Peyer's patch (tissue), 4 donors: ENCODE measurements at places on chromosomes 7 and 10. TPM values are rescaled to one million over a fixed set of nuclear protein-coding genes. Genes with fewer than 3 reads are reported as not detected.

- DNase-seq: no peak
- no peaks in the 10 kb centered on the region for H3K27me3 ChIP-seq
- H3K36me3 ChIP-seq: no peaks in the 10 kb centered on the region
- no peak overlapping the region for H3K27ac ChIP-seq
- H3K4me1 ChIP-seq: no peaks in the 10 kb centered on the region
These were observed 172.0 kb upstream of the YAE1 start for GRCh38 chr7:39394105-39394680.

DNA sequence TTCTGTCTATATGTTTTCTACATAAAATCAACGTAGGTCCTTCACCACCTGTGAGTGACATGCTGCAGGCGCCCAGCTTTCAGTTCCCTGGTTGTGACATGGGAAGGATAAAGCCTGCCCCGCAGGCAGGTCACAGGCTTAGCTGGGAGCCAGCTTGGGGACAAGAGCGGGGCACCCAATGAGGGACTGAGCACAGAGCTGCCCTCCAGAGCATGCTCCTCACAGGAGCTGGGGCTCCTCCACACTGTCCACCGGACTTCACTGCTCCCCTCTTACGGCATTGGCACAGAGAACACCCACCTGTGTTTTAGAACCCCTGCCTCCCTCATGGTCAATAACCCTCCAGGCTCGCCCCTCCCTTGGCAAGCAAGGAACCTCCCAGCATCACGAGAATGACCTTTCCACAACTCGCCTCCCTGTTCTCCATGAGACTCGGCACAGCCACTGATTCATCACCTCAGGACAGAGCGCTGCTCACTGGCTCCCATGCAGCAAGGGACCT, 187.1 kb downstream of the TNS3 start:
- no peak overlapping the region for H3K4me3 ChIP-seq
- H3K36me3 ChIP-seq: no peaks in the 10 kb centered on the region
- no peaks in the 10 kb centered on the region for H3K4me1 ChIP-seq
- H3K27ac ChIP-seq: no peak overlapping the region
- no peaks in the 10 kb centered on the region for H3K27me3 ChIP-seq

- no peak for DNase-seq
- H3K36me3 ChIP-seq: no peaks in the 10 kb centered on the region
- no peak overlapping the region for H3K27ac ChIP-seq
- no peaks in the 10 kb centered on the region for H3K4me1 ChIP-seq
- no peaks in the 10 kb centered on the region for H3K27me3 ChIP-seq
These were observed 73.1 kb downstream of the CLIP2 start for GRCh38 chr7:74362266-74362665.

DNA sequence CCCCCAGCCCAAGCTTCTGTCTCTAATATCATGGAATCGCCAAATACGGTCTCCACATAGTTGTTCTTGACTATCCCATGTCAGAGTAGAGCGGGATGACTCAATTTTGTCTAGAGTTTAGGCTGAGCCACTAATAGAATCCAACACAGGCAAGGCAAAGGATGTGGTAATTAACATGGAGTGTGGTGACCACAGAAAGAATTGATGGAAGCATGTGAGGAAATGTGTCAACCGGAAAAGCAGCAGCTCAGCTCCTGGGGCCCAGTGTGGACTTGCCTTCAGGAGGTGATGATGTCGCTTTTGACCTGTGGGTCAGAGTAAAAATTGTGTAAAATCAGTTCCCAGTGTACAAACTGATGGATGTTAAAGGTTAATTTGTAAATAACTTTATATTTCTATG, 139.3 kb upstream of the KLF6 start:
- DNase-seq: no peak
- no peaks in the 10 kb centered on the region for H3K36me3 ChIP-seq
- H3K27ac ChIP-seq: no peak overlapping the region
- no peak overlapping the region for H3K4me3 ChIP-seq
- H3K27me3 ChIP-seq: no peaks in the 10 kb centered on the region
- no peaks in the 10 kb centered on the region for H3K4me1 ChIP-seq

OGDHL gene
- 4.3 TPM for total RNA-seq

BMPER gene
- total RNA-seq: 18.0 TPM
